Activated CD8-positive, alpha-beta memory T cell treated with anti-CD3 and anti-CD28 coated beads for 4 hours (primary cell): ENCODE measurements at places on chromosomes 12 and 14.

- no peak for DNase-seq
Measured at GRCh38 chr14:46488374-46488773, 163.2 kb downstream of the RPL10L start.

- DNase-seq, result no peak
Measured at GRCh38 chr14:95349241-95349640, 29.5 kb upstream of the CLMN start.

DNA sequence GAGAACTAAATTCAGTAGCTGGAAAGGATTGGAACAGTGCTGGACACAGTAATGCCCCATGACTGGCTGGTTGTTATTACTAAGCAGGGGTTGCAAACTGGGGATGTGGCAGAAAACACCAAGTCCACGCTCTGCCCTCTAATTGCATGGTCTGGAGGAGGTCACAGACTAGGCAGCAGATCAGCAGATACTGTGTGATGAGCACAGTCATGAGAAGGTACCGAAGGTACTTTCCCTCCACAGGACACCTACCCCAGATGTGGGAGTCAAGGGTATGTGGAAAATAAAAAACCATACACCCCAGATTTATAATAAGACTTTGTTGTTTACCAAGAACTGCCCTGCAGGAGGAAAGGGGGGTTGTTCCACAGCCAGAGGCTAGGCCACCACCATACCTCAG, 175.3 kb downstream of the PELI2 start:
- no peak for DNase-seq

GRCh38 chr12:130960058-130960457, 6.4 kb downstream of the ADGRD1 start:
- no peak for DNase-seq
